ENCODE measurements at places on chromosomes 2 and 18.

DNA sequence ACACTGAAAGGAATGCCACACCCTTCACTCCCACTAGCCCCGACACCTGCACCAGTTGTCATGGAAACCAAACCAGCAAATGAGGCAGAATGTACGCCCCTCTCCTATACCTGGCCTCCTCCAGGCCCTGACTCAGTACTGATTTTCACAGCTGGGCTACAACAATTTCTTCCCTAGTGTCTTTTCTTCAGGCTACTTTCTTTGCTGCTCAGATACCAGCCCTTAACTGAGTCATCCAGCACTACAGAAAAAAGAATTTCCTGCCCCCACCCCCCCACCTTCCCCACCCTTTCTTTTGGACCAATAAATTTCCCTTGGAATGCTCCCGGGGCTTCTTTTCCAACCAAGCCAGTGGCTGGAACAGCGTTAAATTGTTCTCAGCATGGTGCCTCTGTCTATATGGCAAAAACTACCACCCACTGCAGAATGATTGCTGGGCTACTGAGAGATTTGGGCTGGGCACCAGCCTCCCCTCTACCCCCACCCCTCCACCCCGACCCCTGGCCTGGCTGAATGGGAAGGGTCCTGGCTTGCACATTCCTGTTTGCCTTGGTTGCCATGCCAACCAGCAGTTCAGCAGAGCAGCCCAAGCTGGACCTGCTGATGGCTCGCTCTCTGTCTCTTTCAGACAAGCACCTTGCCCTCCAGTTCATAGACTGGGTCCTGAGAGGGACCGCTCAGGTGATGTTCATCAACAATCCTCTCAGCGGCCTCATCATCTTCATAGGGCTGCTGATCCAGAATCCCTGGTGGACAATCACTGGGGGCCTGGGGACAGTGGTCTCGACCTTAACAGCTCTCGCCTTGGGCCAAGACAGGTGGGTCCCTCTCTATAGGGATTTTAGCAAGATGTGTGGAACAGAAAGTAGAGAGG lies 11.3 kb downstream of the SLC14A2 start:
- DNase-seq = no peak

- DNase-seq = no peak
Observed at GRCh38 chr2:137187216-137187615, 421.9 kb downstream of the THSD7B start.

GRCh38 chr2:190882411-190882766 lies 1.8 kb downstream of the GLS start:
- no peak for DNase-seq

DNA sequence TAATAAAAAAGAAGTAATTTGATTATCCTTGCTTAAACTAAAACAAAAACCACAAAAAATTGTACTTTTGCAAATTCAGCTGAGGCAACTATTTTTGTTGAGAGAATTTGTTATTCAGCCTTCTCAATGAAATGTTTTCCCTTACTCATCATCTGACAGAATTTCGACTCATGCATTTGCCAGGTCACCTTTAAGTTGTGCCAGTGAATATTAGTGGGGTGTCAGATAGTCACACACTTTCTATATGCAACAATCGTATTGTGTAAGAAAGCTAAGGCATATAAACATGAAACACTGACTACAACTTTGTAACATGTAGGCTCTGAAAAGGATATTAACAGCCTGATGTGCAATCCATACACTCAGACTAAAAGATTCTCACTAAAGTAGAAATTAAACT lies 1653.1 kb upstream of the SLC39A10 start:
- DNase-seq = no peak

DNA sequence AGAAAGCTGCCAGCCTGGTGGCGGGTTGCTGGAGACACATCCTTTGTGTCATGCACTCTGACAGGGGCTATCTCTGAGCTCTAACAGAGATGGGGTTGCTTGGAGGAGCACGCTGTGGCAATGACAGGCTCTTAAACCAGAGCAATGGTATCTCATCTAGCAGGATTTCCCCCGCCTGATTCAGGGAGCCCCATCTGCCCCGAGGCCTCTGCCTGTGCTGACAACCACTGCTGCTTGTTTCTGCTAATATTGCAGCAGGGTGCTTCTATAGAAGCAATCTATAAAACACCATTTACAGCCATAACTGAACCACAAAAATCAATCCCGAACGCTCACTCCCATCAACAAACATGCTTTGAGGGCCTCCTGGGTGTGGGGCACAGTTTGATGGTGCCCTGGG lies 12.8 kb upstream of the DNPEP start:
- DNase-seq = no peak
